ENCODE measurements at places on chromosomes 2 and 18. TPM values are rescaled to one million over a fixed set of nuclear protein-coding genes. Genes with fewer than 3 reads are reported as not detected.

KRTCAP3 gene
- not detected for total RNA-seq

ADD2 gene
- total RNA-seq: 4.3 TPM

TMEM247 gene
- total RNA-seq: not detected

SKOR2 gene
- total RNA-seq: not detected

All from endothelial cell of coronary artery (primary cell).